CD4-positive, alpha-beta T cell treated with Interleukin-10 for 1 hour (primary cell): ENCODE measurements at places on chromosomes 5 and 9.

- DNase-seq: no peak
These were observed 176.6 kb upstream of the FREM1 start for GRCh38 chr9:15086778-15087324.

GRCh38 chr5:89871906-89872305, 537.6 kb downstream of the CETN3 start:
- DNase-seq: no peak

DNA sequence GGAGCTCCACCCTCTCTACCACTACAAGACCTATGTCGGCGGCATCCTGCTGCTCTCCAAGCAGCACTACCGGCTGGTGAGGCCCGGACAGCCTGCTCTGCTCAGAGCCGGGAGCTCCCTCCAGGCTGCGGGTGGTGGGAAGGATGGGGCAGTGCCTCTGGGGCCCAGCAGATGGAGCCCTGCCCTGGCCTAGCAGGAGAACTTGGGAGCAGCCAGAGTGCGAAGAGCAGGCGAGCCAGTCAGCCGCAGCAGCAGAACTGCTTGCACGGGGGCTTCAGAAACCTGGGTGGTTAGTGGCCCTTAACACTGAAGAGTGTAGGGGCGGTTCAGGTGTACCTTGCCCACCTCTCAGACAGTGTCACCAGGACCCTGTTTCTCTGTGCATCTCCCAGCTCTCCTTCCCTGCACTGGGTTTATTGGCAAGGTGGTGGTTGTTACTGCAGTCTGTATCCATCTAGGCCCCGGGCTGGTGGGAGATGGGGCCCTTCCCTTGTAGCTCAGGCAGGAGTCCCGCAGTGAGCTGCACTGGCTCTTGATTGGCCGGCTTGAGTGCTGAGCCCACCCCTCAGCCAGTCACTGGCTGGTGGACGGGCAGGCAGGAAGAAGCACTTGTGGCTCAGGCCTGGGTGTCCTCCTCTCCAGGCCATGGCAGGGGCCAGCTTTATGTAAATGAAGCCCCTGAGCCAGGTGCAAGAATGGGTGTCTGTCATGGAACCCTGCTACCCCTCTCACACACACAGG, 7.7 kb downstream of the B4GALT7 start:
- DNase-seq: peak; percentile 62

- DNase-seq: no peak
These were observed 451.3 kb downstream of the LRRC70 start for GRCh38 chr5:63029891-63030290.

DNA sequence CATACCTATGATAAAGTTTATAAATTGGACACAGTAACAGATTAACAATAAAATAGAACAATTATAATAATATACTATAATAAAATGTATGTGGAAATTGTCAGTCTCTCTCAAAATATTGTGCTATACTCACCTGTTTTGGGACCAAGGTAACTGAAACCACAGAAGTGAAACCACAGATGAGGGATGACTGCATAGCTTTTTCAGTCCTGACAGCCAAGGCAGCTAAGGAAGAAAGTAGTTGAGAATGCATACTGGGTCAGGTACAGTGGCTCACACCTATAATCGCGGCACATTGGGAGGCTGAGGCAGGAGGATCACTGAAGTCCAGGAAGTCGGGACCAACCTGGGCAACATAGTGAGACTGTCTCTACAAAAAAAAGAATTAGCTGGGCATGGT, 8.9 kb downstream of the SRP19 start:
- peak; percentile 39 for DNase-seq

DNA sequence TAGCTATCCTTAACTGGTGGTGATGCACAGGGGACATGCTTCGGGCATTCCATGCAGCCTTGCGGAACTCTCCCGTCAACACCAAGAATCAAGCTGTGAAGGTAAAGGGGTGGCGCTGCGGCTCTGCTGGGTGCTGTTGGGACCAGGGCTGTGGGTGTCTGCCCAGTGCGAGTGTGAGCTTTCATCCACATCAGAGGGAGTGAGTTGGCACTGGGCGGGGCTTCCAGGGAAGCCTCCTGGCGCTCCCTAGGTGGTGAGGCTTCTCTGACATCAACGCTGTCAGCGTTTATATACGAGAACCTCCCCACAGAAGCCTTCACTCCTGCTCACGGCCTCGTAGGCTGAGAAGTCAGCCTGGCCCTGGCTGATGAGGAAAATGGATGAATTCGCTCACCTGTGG, 11.7 kb downstream of the ARPC5L start:
- DNase-seq: peak; percentile 65
